Activated CD4-positive, alpha-beta T cell treated with anti-CD3 and anti-CD28 coated beads, Interleukin-2, amount 10 ng/mL, durations not matched to agents 7 days and 5 days (primary cell): ENCODE measurements at places on chromosomes 4 and X.

DNA sequence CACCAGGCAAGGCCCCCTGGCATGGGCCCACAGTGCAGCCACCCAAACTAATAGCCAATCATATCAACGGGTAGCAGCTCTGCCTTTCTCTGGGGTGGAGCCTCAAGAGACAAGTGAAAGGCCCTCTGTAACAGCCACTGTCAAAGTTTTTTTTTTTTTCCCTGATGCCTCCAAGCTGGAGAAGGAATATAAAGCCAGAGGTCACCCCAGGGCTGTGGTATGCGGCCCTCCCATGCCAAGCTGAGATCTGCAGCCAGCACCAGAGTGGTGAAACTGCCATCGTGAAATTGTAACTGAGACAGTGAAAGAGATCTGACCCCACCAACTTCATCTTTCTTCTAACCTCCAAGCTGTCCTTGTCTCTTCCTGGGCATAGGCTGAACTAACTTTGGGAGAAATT is 407.0 kb downstream of the KLHL4 start:
- no peak for DNase-seq

DNA sequence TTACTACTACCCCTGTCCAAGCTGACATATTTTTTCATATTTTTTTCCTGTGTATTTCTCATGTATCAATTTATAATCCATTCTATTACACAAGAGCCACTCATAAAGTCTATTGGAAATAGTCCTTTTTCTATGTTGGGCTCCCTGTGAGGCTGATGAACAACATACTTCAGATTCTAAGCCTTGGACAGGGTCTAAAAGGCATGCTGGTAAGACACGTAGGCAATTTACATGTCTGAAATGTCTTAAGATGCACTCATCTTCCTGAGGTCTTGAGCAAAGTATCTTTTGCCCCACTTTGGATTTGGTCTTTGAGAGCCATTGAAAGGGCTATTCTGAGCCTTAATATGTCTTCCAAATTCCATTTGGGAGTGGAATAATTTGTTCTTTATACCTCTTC is 31.8 kb downstream of the OCIAD1 start:
- DNase-seq, result no peak

DNA sequence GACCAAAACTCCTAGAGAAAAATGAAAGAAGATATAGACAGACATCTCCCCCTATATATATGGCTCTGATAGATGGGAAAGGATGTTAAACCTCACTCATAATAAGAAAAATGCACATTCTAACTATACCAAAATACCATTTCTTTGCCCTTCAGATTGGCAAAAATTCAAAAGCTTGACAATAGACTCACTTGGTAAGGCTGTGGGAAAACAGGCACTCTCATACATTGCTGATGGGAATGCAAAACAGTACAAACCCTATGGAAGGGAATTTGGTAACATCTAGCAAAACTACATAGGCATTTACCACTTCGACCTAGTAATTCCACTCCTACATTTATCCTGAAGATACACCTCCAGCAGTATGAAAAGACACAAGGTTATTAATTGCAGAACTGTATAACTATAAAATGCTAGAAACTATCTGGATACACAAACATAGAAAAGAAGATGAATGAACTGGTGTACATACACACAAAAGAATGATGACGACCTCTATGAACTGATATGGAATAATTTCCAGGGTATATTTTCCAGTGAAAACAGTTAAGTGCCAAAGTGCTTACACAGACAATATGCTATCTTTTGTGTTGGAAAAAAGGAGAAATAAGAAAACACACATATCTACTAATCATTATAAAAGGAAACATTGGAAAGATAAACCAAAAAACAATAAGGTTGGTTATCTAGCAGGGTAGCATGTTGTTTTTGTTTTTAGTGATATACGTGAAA is 48.5 kb downstream of the WDFY3 start:
- DNase-seq, result no peak

DNA sequence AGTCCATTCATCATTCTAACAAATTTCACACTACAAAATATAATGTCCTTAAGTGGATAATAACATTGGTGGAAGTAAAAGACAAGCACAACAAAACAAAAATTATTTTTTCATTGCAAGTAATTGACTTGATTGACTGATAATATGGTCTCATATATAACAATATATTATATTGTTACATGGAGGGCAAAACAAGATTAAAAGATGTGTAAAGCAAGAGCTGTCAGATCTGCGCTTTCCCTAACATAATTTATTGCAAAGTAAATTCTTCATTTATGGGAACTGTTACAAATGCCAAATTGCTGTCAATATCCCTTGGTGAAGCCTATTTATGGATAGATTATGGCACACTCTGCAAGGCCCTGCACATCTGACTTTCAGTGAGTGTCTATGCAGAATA is 233.6 kb downstream of the PCDH7 start:
- no peak for DNase-seq

DNA sequence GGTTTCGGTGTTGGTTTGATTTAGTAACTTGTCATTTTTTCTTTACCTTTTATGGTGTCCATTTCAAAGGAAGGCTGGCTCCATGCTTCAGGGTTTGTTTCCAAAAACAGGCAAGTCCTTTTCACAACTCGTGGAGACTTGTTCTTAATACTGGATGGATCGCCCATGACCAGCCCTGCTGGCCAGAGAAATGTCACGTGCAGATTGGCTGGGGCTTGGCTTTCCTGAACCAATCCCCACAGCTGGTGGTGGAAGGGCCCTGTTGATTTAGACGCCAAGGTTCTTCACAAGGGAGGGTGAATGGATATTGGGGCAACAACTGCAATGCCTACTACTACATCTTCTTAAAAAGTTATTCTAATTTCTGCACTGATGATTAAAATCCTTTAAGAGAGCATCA is 92.6 kb downstream of the SHROOM3 start:
- no peak for DNase-seq

DNA sequence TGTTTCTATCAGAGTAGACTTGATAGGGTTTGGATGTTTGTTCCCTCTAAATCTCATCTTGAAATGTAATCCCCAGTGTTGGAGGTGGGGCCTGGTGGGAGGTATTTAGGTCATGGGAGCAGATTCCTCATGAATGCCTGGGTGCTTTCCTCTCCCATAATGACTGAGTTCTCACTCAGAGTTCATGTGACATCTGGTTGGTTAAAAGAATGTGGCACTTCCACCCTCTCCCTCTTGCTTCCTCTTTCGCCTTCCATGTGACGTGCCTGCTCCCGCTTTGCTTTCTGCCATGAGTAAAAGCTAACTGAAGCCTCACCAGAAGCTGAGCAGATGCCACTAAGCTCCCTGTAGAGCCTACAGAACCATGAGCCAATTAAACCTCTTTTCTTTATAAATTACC is 47.3 kb upstream of the SRPX start:
- DNase-seq, result no peak

DNA sequence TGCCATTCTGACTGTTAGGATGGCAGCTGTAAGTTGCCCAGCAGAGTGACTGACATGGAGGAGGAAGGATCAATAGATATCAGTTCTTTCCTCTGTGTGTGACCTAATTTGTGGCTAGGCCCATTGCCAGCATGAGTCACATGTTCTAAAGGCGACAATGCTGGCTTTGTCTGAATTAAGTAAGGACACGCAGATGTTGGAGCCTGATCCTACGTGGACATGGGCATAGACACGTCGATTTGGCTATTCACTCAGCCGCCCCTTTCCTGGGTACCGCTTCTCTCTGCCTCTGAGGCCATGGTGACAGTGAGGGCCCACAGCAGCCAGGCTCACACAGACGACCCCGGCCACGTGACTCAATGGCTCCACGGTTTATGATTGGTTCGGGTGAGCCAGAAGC is 16.3 kb downstream of the PROM1 start:
- no peak for DNase-seq

GRCh38 chrX:40521868-40522450 is 58.8 kb upstream of the ATP6AP2 start:
- DNase-seq, result no peak

- DNase-seq, result no peak
These were observed 130.5 kb upstream of the TTC29 start for GRCh38 chr4:147076179-147076578.

- DNase-seq, result no peak
These were observed 247.6 kb upstream of the RPS6KA3 start for GRCh38 chrX:20514358-20514757.

DNA sequence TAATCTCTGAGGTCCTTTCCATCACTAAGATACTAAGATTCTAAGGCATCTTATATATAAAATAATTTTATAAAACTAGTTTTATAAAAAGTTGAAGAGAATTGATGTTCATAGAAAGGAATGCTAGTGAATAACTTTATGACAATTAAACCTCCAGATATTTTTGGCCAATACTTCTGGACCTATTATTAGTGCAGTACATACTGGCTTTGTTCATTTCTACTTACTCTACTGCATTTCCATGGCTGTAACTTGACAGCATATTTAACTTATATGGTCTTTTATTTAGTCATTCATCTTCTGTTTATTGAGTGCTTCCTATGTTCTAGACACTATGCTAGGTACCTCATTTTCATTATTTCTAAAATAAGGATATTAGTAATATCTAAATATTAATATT is 6.8 kb upstream of the USP53 start:
- DNase-seq, result no peak

GRCh38 chr4:48296365-48296764 is 26.7 kb upstream of the TEC start:
- no peak for DNase-seq

DNA sequence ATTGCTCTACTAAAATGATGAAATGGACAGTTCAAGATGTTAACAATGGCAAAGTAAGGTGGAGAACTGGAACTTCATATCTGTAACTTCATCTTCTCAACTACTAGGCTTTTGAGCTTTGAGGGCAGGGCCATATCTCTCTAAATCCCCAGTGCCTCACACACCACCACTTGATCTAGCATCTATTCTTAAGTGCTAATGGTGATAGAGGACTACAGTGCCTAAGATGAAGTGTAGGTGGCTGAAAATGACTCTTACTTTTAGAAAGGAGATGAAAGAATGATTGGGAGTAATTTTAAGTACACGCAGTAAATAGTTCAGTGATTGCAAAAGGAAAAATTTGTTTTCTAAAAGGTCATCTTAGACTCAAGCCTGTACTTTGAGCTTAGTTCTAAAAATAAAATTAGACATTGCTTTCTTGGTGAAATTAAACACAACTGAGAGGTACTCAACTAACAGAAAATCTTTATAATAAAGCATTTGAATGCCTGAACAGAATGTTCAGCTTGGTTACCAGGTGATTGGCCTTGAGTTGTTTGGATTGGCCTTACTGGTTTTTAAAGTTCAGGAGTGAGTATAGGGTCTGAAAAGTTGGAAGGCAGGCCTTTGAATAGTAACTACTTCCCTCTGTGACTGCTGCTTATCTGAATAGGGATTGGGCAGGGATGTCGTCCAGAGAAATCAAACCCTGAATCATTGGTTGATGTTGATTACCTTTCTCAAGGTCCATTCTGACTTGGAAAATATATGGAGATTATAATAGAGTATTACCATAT is 45.4 kb downstream of the DIAPH2 start:
- DNase-seq, result no peak

GRCh38 chrX:9033179-9033578 is 748 bp downstream of the FAM9B start:
- no peak for DNase-seq

GRCh38 chr4:125681240-125681639 is 366.5 kb downstream of the FAT4 start:
- DNase-seq, result no peak

DNA sequence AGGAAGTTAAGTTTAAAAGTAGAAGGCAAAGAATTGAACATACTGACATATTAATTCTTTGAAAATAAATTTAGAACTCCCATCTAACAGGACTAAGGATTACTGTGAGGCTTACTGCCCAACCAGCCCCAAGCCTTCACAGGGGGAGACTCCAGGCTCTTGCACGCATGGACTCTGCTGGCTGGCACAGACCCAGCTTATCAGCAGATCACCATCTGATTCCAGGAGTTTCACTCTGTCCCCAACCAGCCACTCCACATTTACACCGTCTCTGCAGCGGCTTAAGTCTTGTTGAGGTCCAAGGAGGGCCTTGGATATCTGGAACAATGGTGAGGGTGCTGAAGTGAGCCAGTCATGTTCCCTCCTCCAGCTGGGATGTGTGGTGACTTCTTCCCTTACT is 16.4 kb upstream of the OTUD4 start:
- no peak for DNase-seq

DNA sequence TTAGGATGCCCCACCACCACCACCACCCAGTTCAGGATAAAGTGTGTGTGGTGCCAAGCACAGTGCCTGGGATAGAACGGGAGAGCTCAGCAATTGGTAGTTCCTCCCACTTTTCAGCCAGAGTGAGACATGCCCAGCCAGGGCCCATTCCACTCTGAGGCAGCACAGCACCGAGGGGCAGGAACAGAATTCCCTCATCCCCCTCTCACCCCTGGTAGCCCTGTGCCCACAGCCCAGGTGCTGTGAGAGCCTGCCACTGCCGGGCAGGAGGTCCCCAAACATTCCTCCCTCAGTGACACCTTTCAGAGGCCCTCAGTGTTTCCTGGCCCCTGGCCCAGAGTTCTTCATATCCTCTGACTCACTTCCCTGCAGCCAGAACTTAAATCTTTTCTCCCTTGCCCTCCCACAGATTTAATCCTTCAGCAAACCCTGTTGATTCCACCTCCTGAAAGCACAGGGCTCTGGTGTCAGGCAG is 8.1 kb downstream of the RIPPLY1 start:
- no peak for DNase-seq
